ENCODE measurements at places on chromosomes 4 and X. TPM values are rescaled to one million over a fixed set of nuclear protein-coding genes. Genes with fewer than 3 reads are reported as not detected.

The GPR82 gene
- 0.13 TPM for polyA plus RNA-seq

The MAGEB16 gene
- polyA plus RNA-seq, result not detected

The CXCL8 gene
- 2.3 TPM for polyA plus RNA-seq

The H2BW2 gene
- polyA plus RNA-seq, result 0.62 TPM

The INPP4B gene
- polyA plus RNA-seq, result 40.6 TPM

The MECP2 gene
- polyA plus RNA-seq, result 25.1 TPM

The SPANXN5 gene
- not detected for polyA plus RNA-seq

The S100G gene
- polyA plus RNA-seq, result not detected

The ERAS gene
- not detected for polyA plus RNA-seq

The AFM gene
- not detected for polyA plus RNA-seq

The MAGEA6 gene
- not detected for polyA plus RNA-seq

The HELT gene
- not detected for polyA plus RNA-seq

The PAGE1 gene
- not detected for polyA plus RNA-seq

The NPY2R gene
- not detected for polyA plus RNA-seq

The C4orf36 gene
- polyA plus RNA-seq, result 0.35 TPM

The FGD1 gene
- polyA plus RNA-seq, result 17.2 TPM

The CYLC1 gene
- not detected for polyA plus RNA-seq

The UGT2A1 gene
- polyA plus RNA-seq, result not detected

The TMEM150C gene
- polyA plus RNA-seq, result 3.5 TPM

The HERC3 gene
- 17.0 TPM for polyA plus RNA-seq

The TKTL1 gene
- 0.67 TPM for polyA plus RNA-seq

The XAGE2 gene
- polyA plus RNA-seq, result not detected

The AVPR2 gene
- polyA plus RNA-seq, result 1.4 TPM

The BRCC3 gene
- 12.1 TPM for polyA plus RNA-seq

The DCK gene
- 22.0 TPM for polyA plus RNA-seq

The PITX2 gene
- polyA plus RNA-seq, result 32.6 TPM

The ANXA3 gene
- 5.6 TPM for polyA plus RNA-seq

The FANCB gene
- 1.8 TPM for polyA plus RNA-seq

The ABLIM2 gene
- 16.0 TPM for polyA plus RNA-seq

The KIAA1210 gene
- polyA plus RNA-seq, result 0.12 TPM

The TAB3 gene
- polyA plus RNA-seq, result 12.9 TPM

The CCDC120 gene
- 4.6 TPM for polyA plus RNA-seq

Measured in hindlimb muscle (tissue), 1 donor.